Thymus (tissue), 14 donors: ENCODE measurements at places on chromosomes 16 and 17. TPM values are rescaled to one million over a fixed set of nuclear protein-coding genes. Genes with fewer than 3 reads are reported as not detected.
A peak's percentile ranks its signal among the peaks of the same experiment; 100 is the strongest.

PHF12 gene
- 32.4 TPM for polyA plus RNA-seq

C16orf92 gene
- not detected for polyA plus RNA-seq

FBXL19 gene
- polyA plus RNA-seq, result 17.0 TPM

TRIM16 gene
- 14.7 TPM for polyA plus RNA-seq

ZNF319 gene
- polyA plus RNA-seq, result 6.9 TPM

TNFRSF13B gene
- polyA plus RNA-seq, result 2.6 TPM

C17orf58 gene
- polyA plus RNA-seq, result 15.7 TPM

FOXJ1 gene
- polyA plus RNA-seq, result 0.75 TPM

GPRC5B gene
- polyA plus RNA-seq, result 7.8 TPM

TBC1D3I gene
- polyA plus RNA-seq, result 0.87 TPM

SDR42E2 gene
- polyA plus RNA-seq, result 0.14 TPM

MRC2 gene
- 14.5 TPM for polyA plus RNA-seq

PRAC2 gene
- 0.07 TPM for polyA plus RNA-seq

C17orf100 gene
- 5.2 TPM for polyA plus RNA-seq

CFAP97D1 gene
- 0.11 TPM for polyA plus RNA-seq

GRCh38 chr16:1884155-1884760 lies 12.3 kb upstream of the MEIOB start:
- no peak for DNase-seq
- H3K36me3 ChIP-seq, result no peaks in the 10 kb centered on the region
- no peak overlapping the region for H3K4me3 ChIP-seq

GRCh38 chr16:5422047-5422446 lies 324.5 kb upstream of the EEF2KMT start:
- H3K4me3 ChIP-seq, result no peak overlapping the region
- H3K27ac ChIP-seq, result no peak overlapping the region
- H3K4me1 ChIP-seq, result no peaks in the 10 kb centered on the region
- no peak for DNase-seq
- H3K27me3 ChIP-seq, result no peaks in the 10 kb centered on the region

DNA sequence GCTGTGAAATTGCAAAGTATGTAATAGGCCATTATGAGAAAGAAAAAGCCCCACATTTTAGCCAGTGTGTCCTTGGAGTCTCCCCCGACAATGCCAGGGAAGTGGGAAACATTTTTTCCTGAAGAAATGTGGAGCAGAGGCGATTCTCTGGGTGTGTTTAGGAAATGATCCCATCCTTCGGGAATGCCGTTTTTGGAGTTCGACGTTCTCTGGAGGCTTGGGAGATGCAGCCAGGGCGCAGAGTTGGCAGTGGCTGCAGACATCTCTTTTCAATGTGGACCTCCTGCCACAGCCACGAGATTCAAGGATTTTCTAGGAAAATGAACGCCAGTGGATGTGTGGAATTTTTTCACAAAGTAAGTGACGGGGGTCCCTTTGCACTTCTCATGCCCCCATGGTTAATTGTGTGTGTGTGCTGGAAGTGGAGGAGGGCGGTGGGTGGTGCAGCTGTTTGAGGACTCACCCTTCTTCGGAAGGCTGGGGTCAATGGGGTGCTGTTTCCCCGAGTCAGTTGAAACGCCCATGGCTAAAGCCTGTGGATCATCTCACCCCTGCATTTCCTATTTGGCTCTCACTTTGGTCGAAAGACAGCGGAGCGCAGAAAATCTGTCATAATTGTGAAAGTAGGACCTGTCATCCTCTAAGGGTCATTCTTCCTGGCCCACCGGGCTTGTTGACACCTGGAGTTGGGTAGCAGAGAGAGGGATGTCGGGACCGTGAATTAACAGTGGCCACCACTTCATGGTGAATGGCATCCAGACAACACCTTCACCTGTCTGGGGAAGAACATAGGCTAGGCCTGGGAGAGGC lies 73.2 kb downstream of the CMIP start:
- H3K4me3 ChIP-seq, result no peak overlapping the region
- H3K36me3 ChIP-seq, result peaks cover 4% of the 10 kb centered on the region
- H3K27me3 ChIP-seq, result no peaks in the 10 kb centered on the region
- no peak for DNase-seq
- H3K4me1 ChIP-seq, result peaks cover 33% of the 10 kb centered on the region
- H3K27ac ChIP-seq, result no peak overlapping the region

- H3K4me3 ChIP-seq, result no peak overlapping the region
- H3K4me1 ChIP-seq, result no peaks in the 10 kb centered on the region
- H3K27me3 ChIP-seq, result no peaks in the 10 kb centered on the region
- peak; percentile 23 for DNase-seq
Observed at GRCh38 chr16:26614237-26614841, 452.4 kb upstream of the C16orf82 start.

- no peak overlapping the region for H3K4me3 ChIP-seq
- no peaks in the 10 kb centered on the region for H3K4me1 ChIP-seq
- H3K27ac ChIP-seq, result no peak overlapping the region
- DNase-seq, result no peak
- H3K36me3 ChIP-seq, result peaks cover 46% of the 10 kb centered on the region
- H3K27me3 ChIP-seq, result no peaks in the 10 kb centered on the region
Observed at GRCh38 chr17:78855561-78856165, 15.0 kb upstream of the USP36 start.

DNA sequence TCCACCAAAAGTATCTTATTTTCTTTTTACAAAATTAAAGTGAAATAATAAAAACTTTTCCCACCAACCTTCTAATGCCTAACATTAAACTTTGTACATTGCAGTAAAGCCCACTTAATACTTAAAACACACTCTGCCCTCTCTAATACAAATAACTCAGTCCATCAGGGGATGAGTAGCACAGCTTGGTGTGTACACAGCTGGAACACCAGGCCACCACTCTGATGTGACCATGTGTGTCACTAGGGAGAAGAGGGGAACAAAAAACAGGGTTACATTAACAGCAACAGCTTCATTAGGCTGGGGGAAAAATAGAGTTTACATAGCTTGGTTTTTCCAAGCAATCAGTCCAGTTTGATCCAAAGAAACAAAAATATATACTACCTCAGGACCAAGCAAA lies 295.0 kb downstream of the CEP112 start:
- no peak for DNase-seq
- H3K4me1 ChIP-seq, result no peaks in the 10 kb centered on the region
- no peaks in the 10 kb centered on the region for H3K36me3 ChIP-seq
- no peaks in the 10 kb centered on the region for H3K27me3 ChIP-seq
- H3K27ac ChIP-seq, result no peak overlapping the region
- no peak overlapping the region for H3K4me3 ChIP-seq

GRCh38 chr17:42754782-42755181 lies 6.2 kb upstream of the RAMP2 start:
- H3K36me3 ChIP-seq, result no peaks in the 10 kb centered on the region
- no peak overlapping the region for H3K27ac ChIP-seq
- H3K4me3 ChIP-seq, result no peak overlapping the region
- peaks cover 48% of the 10 kb centered on the region for H3K27me3 ChIP-seq
- DNase-seq, result no peak
- no peaks in the 10 kb centered on the region for H3K4me1 ChIP-seq

DNA sequence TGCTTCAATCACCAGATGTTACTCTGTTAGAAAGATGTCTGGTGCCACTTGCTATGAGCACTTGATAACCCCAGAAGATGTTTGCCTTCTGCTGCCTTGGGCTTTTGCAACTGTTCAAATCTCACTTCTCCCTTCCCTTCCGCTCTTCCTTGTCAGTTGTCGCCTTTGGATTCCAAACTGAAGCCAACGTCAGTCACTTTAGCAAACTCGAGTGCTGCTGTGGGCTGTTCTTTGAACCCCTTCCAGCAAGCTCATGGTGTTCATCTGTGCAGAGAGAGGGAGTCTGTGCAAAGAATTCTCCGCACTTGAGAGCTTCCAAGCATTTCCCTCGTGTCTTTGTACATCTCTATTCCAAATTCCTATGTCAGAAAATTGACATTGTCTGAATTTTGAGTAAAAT lies 879.4 kb downstream of the CDH11 start:
- DNase-seq, result no peak
- no peak overlapping the region for H3K4me3 ChIP-seq

DNA sequence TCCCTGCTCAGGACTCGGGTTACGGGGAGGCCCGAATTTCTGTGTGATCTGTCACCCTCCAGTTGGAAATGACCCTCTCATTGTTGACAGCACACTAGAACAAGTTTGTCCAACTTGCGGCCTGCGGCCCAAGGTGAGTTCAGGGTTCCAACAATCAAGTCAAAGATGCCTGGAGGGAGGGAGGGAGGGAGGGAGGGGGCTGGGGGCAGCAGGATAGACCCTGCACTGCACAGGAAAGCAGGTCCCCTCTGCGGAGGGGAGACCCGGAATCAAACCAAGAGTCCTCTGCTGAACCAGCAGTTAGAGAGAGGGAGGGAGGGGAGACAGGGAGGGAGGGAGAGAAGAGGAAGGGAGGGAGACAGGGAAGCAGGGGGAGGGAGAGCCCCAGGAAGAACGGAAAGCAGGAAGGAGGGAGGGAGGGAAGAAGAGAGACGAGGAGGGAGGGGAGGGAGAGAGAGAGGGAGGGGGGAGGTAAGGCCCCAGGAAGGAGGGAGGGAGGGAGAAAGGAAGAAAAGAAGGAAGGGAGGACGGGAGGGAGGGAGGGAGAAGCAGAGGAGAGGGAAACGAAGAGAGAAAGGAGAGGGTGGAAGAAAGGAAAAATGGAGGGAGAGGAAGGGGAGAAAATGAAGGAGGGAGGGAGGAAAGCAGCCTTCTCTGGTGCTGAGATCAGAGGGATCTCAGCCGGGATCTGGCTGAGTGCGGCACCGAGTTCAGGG lies 96.7 kb upstream of the CDH5 start:
- no peak for DNase-seq
- H3K27ac ChIP-seq, result no peak overlapping the region
- H3K4me3 ChIP-seq, result no peak overlapping the region
- H3K4me1 ChIP-seq, result peaks cover 4% of the 10 kb centered on the region
- H3K36me3 ChIP-seq, result no peaks in the 10 kb centered on the region
- H3K27me3 ChIP-seq, result peaks cover 3% of the 10 kb centered on the region

- H3K4me1 ChIP-seq, result peaks cover 22% of the 10 kb centered on the region
- peaks cover 10% of the 10 kb centered on the region for H3K36me3 ChIP-seq
- DNase-seq, result no peak
- H3K27me3 ChIP-seq, result peaks cover 14% of the 10 kb centered on the region
- no peak overlapping the region for H3K27ac ChIP-seq
Observed at GRCh38 chr17:81438007-81438659, 42.9 kb downstream of the BAHCC1 start.

DNA sequence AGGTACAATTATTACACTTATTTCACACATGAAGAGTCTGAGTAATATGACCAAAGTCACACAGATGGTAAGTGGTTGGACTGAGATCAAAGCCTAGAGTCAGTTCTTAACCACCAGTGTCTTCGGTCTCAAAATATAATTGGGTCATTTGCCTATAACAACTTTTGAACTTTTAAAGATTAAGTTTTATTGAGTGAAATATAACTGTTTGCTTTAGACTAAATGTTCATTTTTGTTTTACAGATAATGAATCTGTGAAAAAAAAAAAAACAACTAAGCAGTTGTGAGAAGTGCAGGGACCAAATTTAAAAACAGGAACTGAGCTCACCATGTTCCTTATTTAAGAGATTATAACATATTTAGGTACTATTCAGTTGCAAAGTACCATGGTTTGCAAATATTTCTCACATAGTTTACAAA lies 150.1 kb downstream of the ITFG1 start:
- no peak overlapping the region for H3K4me3 ChIP-seq
- H3K36me3 ChIP-seq, result peaks cover 2% of the 10 kb centered on the region
- DNase-seq, result no peak
- H3K27me3 ChIP-seq, result no peaks in the 10 kb centered on the region
- H3K4me1 ChIP-seq, result no peaks in the 10 kb centered on the region

DNA sequence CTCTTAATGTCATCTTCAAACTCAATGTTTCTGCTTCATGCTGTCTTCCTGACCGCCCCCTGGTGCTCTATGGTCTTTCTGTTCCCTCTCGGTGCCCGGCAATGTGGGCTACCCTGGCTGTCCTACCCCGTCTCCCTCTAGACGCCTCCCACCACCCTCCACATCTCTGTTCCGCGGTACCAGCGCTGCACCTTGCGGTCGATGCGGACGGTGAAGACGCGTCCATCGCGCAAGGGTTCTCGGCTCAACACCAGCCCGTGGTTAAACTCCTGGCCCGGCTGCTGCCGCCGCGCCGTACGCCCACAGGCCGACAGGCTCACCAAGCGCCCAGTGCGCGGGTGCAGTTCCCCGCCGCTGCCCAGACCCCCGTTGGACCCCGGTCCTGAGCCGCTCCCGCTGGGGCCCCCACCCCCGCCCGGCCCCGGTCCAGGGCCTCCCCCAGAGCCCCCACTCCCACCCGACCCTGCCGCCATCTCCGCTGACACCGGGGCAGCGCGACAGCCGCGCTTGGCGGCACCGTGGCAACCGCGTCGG lies at the start of gene NEURL4:
NEURL4 (minus strand) TSS at position 496 of the 534 bp plus-strand sequence; CDS start at position 473, 23 bp downstream.
- H3K4me3 ChIP-seq, result peak within 1 kb of the TSS; percentile 77
- H3K27ac ChIP-seq, result peak within 1 kb of the TSS; percentile 95
- H3K36me3 ChIP-seq, result peaks cover 26% of the 10 kb centered on the region
- DNase-seq, result no peak

- H3K4me1 ChIP-seq, result no peaks in the 10 kb centered on the region
- no peak overlapping the region for H3K4me3 ChIP-seq
- no peaks in the 10 kb centered on the region for H3K27me3 ChIP-seq
- H3K36me3 ChIP-seq, result no peaks in the 10 kb centered on the region
- no peak for DNase-seq
- no peak overlapping the region for H3K27ac ChIP-seq
Observed at GRCh38 chr17:10513299-10514067, 4.9 kb downstream of the MYH1 start.

DNA sequence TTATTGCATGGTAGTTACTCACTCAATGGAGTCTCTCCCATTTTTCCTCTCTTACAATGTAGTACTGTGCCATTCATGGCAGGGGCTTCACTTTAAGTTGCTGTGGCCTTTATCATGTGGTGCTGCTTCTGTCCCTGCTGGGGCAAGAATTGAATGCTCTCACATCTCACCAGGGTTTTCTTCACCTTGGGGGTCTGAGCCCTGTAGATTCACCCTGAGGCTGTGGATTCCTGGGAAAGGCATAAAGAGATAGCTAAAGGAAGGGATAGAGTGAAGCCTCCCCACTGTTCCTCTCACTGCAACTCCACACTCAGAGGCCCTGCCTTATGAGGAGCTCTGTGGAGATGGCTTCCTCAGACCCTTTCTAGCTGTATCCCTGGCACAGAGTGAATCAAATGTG lies 178.5 kb upstream of the GOT2 start:
- H3K4me3 ChIP-seq, result no peak overlapping the region
- H3K27me3 ChIP-seq, result no peaks in the 10 kb centered on the region
- no peak for DNase-seq

GRCh38 chr17:63493411-63493810 lies 16.6 kb downstream of the ACE start:
- no peaks in the 10 kb centered on the region for H3K36me3 ChIP-seq
- no peaks in the 10 kb centered on the region for H3K27me3 ChIP-seq
- H3K4me1 ChIP-seq, result no peaks in the 10 kb centered on the region
- no peak overlapping the region for H3K4me3 ChIP-seq
- DNase-seq, result no peak

DNA sequence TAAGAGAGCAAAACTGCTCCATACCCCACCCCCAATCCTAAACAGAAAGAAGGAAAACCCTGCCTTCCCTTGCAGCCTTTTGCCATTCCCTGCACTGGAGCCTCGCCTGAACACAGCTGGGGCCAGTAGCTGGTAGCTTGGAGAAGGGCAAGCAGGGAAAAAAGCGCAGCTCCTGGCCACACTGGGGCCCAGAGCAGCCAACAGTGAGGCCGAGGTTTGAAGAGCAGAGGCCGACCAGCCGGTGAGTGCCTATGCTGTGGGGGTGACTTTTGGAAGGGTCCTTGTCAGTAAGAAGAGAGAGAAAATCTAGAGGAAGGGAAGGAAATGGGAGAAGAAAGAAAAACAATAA lies 3.2 kb upstream of the HOXB9 start:
- H3K36me3 ChIP-seq, result no peaks in the 10 kb centered on the region
- H3K27ac ChIP-seq, result no peak overlapping the region
- H3K27me3 ChIP-seq, result peaks cover 100% of the 10 kb centered on the region
- no peak for DNase-seq
- peaks cover 14% of the 10 kb centered on the region for H3K4me1 ChIP-seq

- peaks cover 8% of the 10 kb centered on the region for H3K4me1 ChIP-seq
- H3K27me3 ChIP-seq, result peaks cover 38% of the 10 kb centered on the region
- H3K36me3 ChIP-seq, result no peaks in the 10 kb centered on the region
- no peak overlapping the region for H3K4me3 ChIP-seq
Observed at GRCh38 chr17:45001310-45001709, 33.2 kb upstream of the C1QL1 start.
